ENCODE measurements at places on chromosomes 11 and 22. TPM values are rescaled to one million over a fixed set of nuclear protein-coding genes. Genes with fewer than 3 reads are reported as not detected.

Gene POLA2
- total RNA-seq: 28.7 TPM

Gene MYBPC3
- 0.67 TPM for total RNA-seq

Gene FGF19
- not detected for total RNA-seq

Gene PKDREJ
- not detected for total RNA-seq

Gene OR52I1
- not detected for total RNA-seq

Gene SEZ6L
- not detected for total RNA-seq

Gene OR5I1
- total RNA-seq: not detected

Gene C11orf52
- total RNA-seq: not detected

Gene USH1C
- total RNA-seq: not detected

Gene SLC25A18
- total RNA-seq: not detected

Gene KDM4E
- total RNA-seq: not detected

Gene SPTBN2
- 0.67 TPM for total RNA-seq

Gene TEF
- total RNA-seq: 6.8 TPM

Gene JHY
- total RNA-seq: 4.6 TPM

Gene DNAJB7
- not detected for total RNA-seq

Gene ANO5
- not detected for total RNA-seq

Gene GLYAT
- not detected for total RNA-seq

Gene TMEM151A
- 0.17 TPM for total RNA-seq
